HFFc6 (cell line): ENCODE measurements at places on chromosomes 16 and 17.
A peak's percentile ranks its signal among the peaks of the same experiment; 100 is the strongest.

- H3K27me3 ChIP-seq = peaks cover 42% of the 10 kb centered on the region
- no peak overlapping the region for H3K27ac ChIP-seq
- H3K36me3 ChIP-seq = no peaks in the 10 kb centered on the region
- DNase-seq = no peak
Measured at GRCh38 chr16:57305159-57305811, 20.8 kb upstream of the PLLP start.

GRCh38 chr16:85908889-85909589 is 10.1 kb downstream of the IRF8 start:
- H3K4me1 ChIP-seq = no peaks in the 10 kb centered on the region
- no peak overlapping the region for H3K4me3 ChIP-seq
- H3K36me3 ChIP-seq = no peaks in the 10 kb centered on the region; the same call in 1 of the 2 replicates
- no peak for DNase-seq
- H3K27ac ChIP-seq = no peak overlapping the region

GRCh38 chr17:38512473-38513058 is 84.3 kb downstream of the ARHGAP23 start:
- H3K27me3 ChIP-seq = peaks cover 35% of the 10 kb centered on the region
- peaks cover 43% of the 10 kb centered on the region for H3K4me1 ChIP-seq
- H3K4me3 ChIP-seq = no peak overlapping the region
- DNase-seq = no peak
- peak overlapping the region; percentile 89; the same call in 1 of the 2 replicates for H3K27ac ChIP-seq
- H3K36me3 ChIP-seq = peaks cover 14% of the 10 kb centered on the region

DNA sequence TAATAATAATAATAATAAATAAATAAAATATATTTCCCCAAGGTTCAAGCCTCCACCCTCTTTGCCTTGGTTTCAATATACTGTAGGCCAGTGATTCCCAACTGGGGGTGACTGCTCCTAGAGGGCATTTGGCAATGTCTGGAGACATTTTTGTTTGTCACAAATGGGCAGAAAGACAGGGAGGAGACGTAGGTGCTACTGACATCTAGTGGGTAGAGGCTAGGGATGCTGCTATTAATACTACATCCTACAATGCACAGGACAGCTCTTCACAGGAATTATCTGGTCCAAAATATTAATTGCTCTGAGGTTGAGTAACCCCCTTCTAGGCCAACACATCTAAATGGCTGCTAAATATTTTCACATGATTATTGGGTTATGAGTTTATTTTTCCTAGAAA is 12.8 kb upstream of the PRR14 start:
- peak; percentile 74 for DNase-seq
- peaks cover 20% of the 10 kb centered on the region for H3K4me1 ChIP-seq
- H3K27ac ChIP-seq = no peak overlapping the region
- peaks cover 3% of the 10 kb centered on the region; the same call in 1 of the 2 replicates for H3K27me3 ChIP-seq

DNA sequence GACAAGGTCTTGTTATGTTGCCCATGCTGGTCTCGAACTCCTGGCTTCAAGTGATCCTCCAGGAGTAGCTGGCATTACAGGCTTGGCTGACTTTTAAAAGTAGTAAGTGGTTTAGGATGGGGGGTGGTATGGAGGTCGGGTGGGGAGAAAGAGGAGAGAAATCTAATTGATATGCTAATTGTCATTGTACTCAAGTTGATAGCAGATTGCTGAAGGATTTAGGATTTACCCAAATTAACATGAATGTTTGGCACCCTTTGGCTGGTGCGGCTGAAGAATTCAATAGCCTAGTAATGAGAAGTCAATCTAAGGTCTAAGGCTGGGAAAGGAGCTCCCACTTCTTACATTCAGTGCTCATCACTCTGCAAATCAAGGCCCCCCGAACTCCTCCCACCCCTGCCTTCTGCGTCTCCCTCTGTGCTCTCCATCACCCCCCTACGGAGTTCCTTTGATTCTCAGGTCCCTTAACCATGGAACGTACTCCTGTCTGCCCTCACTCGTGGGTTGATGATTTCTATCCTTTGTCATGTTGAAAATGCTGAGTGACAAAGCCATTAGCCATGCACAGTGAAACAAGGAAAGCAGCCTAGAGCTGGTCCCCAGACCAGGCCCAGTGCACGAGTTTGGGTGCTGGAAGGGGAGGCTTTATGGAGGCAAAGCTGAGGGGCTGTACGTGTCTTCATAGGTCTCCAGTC is 17.3 kb downstream of the CDH13 start:
- H3K27me3 ChIP-seq = no peaks in the 10 kb centered on the region
- H3K36me3 ChIP-seq = no peaks in the 10 kb centered on the region
- no peak for DNase-seq
- peaks cover 43% of the 10 kb centered on the region for H3K4me1 ChIP-seq

- H3K36me3 ChIP-seq = no peaks in the 10 kb centered on the region; the same call in 1 of the 2 replicates
- H3K4me1 ChIP-seq = no peaks in the 10 kb centered on the region
Measured at GRCh38 chr16:52690468-52690867, 143.5 kb upstream of the TOX3 start.

DNA sequence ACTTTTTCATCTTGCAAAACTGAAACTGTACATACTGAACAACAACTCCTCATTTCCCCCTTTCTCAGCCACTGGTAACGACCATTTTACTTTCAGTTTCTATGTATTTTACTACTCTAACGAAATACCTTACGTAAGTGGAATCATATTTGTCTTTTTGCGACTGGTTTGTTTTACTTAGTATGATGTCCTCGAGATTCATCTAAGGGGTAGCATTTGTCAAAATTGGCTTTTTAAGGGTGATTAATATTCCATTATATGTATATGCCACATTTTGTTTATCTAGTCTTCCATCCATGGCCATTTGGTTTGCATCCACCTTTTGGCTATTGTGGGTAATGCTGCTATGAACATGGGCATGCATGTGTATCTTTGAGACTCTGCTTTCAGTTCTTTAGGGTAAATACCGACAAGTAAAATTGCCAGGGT is 10.4 kb downstream of the KPNB1 start:
- H3K27me3 ChIP-seq = no peaks in the 10 kb centered on the region
- no peak overlapping the region for H3K4me3 ChIP-seq
- no peak for DNase-seq
- peaks cover 14% of the 10 kb centered on the region for H3K4me1 ChIP-seq

GRCh38 chr17:68184816-68185436 is 62.9 kb upstream of the AMZ2 start:
- no peak overlapping the region; the same call in 1 of the 2 replicates for H3K27ac ChIP-seq
- H3K4me1 ChIP-seq = no peaks in the 10 kb centered on the region; the same call in 1 of the 2 replicates
- peaks cover 5% of the 10 kb centered on the region for H3K27me3 ChIP-seq

DNA sequence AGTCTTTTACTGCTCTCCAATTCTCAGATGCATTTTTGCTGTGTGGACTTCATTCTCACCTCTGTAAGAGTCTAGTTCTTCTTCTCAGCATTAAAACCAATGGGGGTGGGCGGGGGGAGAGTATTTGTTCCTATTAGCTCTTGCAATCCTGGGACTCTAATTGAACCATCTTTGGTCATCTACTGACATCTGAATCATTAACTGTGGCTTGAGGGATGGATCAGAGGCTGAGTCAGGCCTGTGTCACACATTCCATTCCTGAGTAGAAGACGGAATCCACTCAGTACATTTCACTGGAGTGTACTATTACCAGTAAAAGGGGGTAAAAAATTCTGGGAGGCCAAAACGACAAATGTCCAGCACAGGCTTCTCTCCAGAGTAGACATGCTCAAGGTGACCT is 12.8 kb upstream of the ZNF23 start:
- DNase-seq = peak; percentile 93
- peaks cover 49% of the 10 kb centered on the region for H3K4me1 ChIP-seq
- peak overlapping the region; percentile 59 for H3K4me3 ChIP-seq

DNA sequence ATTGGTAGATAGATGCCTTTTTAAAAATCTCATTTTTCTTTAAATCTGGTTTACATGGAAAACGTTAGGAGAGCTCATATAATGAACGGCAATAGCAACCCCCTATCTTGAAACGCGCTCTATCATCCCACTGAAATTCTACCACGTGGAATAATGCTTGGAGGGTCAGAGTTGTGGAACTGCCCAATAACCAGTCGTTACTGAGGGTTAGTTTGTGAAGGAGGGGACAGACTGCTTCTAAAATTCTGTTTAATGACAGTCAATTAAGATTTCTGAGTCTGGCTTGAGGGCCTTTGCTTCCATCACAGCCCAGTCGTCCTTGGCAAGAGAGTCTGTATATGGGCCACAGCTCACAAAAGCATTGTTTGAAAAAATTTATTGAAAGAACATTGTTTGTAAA is 482 bp downstream of the IRF8 start:
- peaks cover 78% of the 10 kb centered on the region for H3K27me3 ChIP-seq
- no peak for DNase-seq
- H3K36me3 ChIP-seq = no peaks in the 10 kb centered on the region

DNA sequence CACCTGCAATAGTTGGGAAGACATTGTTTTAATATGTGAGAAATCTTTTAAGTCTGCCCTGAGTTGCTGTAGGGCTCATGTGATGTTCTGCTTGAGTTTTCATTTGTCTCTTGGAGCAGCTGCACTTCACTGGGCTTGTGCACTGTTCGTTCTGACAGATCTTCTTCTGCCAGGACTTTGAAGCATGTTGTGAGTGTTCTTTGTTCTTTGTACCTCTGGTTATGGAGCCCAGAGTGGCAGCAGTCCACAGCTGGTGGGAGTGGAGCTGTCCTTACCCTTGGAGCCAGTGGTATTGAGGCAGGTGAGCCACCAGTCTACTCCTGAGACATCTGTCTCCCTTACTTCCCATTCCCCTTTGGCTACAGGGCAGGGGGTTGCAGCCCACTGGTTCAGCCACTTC is 64.6 kb downstream of the GNAO1 start:
- H3K27ac ChIP-seq = no peak overlapping the region
- no peaks in the 10 kb centered on the region for H3K36me3 ChIP-seq
- DNase-seq = no peak
- peaks cover 36% of the 10 kb centered on the region for H3K27me3 ChIP-seq
- H3K4me3 ChIP-seq = no peak overlapping the region

DNA sequence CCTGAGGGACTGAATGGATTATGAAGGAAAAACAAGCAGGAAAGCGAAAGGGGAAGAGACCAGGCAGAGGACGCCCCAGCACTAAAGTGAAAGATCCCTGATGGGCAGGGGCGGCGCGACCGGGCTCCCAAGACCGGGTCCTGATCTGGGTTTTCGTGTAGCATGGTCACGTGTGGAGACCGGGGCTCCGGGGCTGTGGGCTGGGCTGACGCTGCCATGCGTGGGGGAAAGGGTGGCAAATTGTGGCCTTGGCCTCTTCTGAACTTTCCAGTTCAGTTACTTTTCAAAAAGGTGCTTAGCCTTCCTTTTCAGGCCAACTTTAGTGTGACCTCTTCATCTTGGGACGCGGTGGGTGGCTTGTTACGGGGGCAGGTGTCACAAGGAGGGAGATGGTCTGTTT is 57.5 kb downstream of the METRNL start:
- peaks cover 7% of the 10 kb centered on the region for H3K36me3 ChIP-seq
- peaks cover 24% of the 10 kb centered on the region for H3K27me3 ChIP-seq
- H3K4me1 ChIP-seq = peaks cover 20% of the 10 kb centered on the region
- H3K27ac ChIP-seq = no peak overlapping the region
- no peak overlapping the region for H3K4me3 ChIP-seq

DNA sequence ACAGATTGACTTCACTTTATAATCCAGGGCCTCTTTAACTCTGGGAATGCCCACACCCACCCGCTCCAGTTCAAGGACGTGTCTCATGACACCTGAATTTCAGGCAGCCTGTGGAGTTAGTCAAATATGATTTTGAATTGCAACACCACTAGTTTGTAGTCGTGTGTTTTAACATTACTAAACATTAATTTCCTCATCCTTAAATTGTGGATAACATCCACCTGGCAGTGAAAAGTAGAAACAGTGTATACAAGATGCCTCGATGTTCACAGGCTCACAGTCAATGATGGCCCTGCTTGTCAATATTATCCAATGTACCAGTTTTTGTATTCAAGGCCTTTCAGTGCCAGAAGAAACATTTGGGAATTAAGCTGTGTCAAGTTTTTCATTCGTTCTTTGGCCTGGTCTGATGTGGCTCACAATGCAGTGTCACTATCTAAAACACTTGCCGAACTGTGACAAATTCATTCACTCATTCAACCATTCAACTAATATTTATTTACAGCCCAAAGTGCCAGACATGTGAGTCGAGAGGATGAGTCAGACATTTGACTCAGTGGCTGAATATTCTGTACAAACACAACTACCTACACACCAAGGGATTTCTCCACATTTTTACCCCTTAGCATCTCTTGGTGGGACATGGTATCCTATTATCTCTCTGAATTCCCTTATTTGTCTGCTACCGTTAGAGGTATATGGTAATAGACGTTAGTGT is 1.4 kb downstream of the MEIOB start:
- no peak overlapping the region for H3K4me3 ChIP-seq
- H3K4me1 ChIP-seq = peaks cover 12% of the 10 kb centered on the region
- peak; percentile 61 for DNase-seq

- peak; percentile 67 for DNase-seq
- H3K4me3 ChIP-seq = peak overlapping the region; percentile 92
- peaks cover 23% of the 10 kb centered on the region for H3K36me3 ChIP-seq
- H3K27ac ChIP-seq = peak overlapping the region; percentile 80
Measured at GRCh38 chr17:977166-977565, 2.4 kb downstream of the NXN start.

- H3K27me3 ChIP-seq = peaks cover 11% of the 10 kb centered on the region
- peak overlapping the region; percentile 44 for H3K27ac ChIP-seq
- peaks cover 34% of the 10 kb centered on the region for H3K36me3 ChIP-seq
- peaks cover 39% of the 10 kb centered on the region for H3K4me1 ChIP-seq
- peak overlapping the region; percentile 37; the same call in 1 of the 2 replicates for H3K4me3 ChIP-seq
Measured at GRCh38 chr16:83813823-83814658, 6.3 kb downstream of the HSBP1 start.

GRCh38 chr16:12439399-12440227 is 364.1 kb downstream of the CPPED1 start:
- H3K27ac ChIP-seq = no peak overlapping the region
- H3K4me3 ChIP-seq = no peak overlapping the region
- DNase-seq = no peak

DNA sequence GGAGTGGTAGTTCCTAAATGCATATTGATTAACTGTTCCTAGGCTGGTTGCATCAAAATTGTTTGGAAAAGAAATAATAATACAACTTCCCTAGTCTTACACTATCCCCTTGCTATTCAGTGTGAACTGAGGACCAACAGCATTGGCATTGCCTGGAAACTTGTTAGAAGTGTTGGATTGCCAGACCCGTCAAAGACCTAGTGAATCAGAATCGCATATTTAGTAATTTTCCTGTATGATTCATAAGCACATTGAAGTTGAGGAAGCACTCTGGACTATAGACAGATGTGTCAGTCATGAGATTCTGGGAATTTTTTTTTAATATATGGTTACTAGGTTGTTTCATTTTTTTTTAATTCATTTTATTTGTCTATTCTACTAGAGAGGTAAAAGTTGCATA is 34.7 kb upstream of the KCNJ16 start:
- DNase-seq = no peak
- no peaks in the 10 kb centered on the region for H3K4me1 ChIP-seq
- H3K27me3 ChIP-seq = peaks cover 1% of the 10 kb centered on the region; the same call in 1 of the 2 replicates
- no peak overlapping the region for H3K27ac ChIP-seq
- H3K36me3 ChIP-seq = no peaks in the 10 kb centered on the region

- no peaks in the 10 kb centered on the region for H3K4me1 ChIP-seq
- H3K36me3 ChIP-seq = 0 out of 2 replicates have a peak, but pooled peaks cover 4% of the 10 kb centered on the region
- H3K4me3 ChIP-seq = no peak overlapping the region
Measured at GRCh38 chr16:58433569-58433951, 41.3 kb downstream of the GINS3 start.

- DNase-seq = no peak
- peaks cover 20% of the 10 kb centered on the region for H3K4me1 ChIP-seq
- peaks cover 24% of the 10 kb centered on the region for H3K27me3 ChIP-seq
- H3K36me3 ChIP-seq = no peaks in the 10 kb centered on the region
Measured at GRCh38 chr16:57568173-57568678, 25.8 kb downstream of the ADGRG5 start.
